ENCODE measurements at places on chromosomes 1 and 21. TPM values are rescaled to one million over a fixed set of nuclear protein-coding genes. Genes with fewer than 3 reads are reported as not detected.

The CELA3A gene
- not detected for total RNA-seq

The CASZ1 gene
- total RNA-seq = 3.4 TPM

The ADGRL4 gene
- total RNA-seq = 0.31 TPM

The ASAP3 gene
- total RNA-seq = 3.9 TPM

The TFF2 gene
- total RNA-seq = not detected

The SLC6A17 gene
- total RNA-seq = 0.06 TPM

The RGS8 gene
- total RNA-seq = 0.99 TPM

The COX20 gene
- total RNA-seq = 81.6 TPM

GRCh38 chr1:178101654-178102053 is 7.8 kb downstream of the RASAL2 start:
- H3K36me3 ChIP-seq = no peaks in the 10 kb centered on the region
- H3K27me3 ChIP-seq = no peaks in the 10 kb centered on the region
- no peak overlapping the region for H3K4me3 ChIP-seq
- no peak overlapping the region for H3K27ac ChIP-seq
- peaks cover 5% of the 10 kb centered on the region for H3K4me1 ChIP-seq

DNA sequence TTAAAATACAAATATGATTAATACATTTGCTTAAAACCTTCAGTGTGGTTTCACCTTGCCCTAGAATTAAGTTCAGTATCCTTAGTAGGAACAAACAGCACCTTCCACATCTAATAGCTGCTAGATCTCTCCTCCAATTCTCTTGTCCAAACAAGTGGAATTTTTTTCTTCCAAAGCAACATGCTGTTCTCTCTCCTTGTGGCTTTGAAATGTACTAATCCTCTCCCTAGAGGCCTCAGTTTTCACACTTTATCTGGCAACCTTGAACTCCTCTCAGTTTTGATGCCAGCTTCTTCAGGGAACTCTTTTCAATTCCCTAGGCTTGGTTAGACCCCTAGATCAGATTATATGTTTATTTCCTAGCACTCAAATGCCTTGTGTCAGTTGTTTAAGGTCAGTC is 87.0 kb downstream of the GLUL start:
- peaks cover 22% of the 10 kb centered on the region for H3K4me1 ChIP-seq
- no peak for DNase-seq
- no peaks in the 10 kb centered on the region for H3K36me3 ChIP-seq
- no peak overlapping the region for H3K4me3 ChIP-seq

GRCh38 chr1:158022554-158023312 is 29.3 kb downstream of the KIRREL1 start:
- peaks cover 77% of the 10 kb centered on the region for H3K4me1 ChIP-seq
- H3K27me3 ChIP-seq = no peaks in the 10 kb centered on the region
- H3K4me3 ChIP-seq = no peak overlapping the region
- no peaks in the 10 kb centered on the region for H3K36me3 ChIP-seq
- DNase-seq = no peak

DNA sequence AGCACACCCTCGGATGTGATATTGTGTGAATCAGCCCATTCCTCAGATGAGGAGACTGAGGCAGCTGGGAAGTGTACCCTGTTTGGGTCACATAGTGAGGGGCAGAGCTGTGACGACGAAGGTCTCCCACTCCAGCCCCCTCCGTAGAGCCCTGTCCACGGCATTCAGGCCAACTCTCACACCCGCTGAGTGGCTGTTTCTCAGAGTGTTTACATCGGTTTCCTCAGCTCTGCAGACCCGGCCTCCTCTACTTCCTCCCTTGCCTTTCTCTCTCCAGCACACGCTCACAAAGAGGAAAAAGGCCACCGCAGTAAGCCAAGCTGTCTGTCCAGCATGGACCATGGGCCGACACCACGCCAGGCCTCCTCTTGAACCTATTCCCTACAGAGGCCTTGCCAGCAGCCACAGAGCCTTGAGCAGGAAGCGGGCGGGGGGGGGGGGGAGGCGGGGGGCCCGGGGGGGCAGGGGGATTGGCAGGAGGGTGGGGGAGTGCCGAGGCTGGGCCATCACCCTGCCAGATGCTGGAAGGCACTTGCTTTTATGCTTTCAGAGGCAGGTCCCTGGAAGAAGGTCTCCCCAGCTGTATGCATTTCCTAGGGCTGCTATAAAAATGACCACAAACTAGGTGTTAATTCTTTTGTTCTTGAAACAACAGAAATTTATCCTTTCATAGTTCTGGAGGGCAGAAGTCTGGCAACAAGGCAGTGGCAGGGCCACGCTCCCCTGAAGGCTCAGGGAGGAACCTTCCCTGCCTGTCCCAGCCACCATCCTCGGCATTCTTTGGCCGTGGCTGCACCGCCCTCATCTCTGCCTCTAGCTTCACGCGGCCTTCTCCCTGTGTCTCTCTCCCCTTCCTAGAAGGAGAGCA is 178.4 kb downstream of the PSMG1 start:
- H3K4me3 ChIP-seq = no peak overlapping the region
- H3K27ac ChIP-seq = no peak overlapping the region
- H3K36me3 ChIP-seq = no peaks in the 10 kb centered on the region
- no peak for DNase-seq
- peaks cover 6% of the 10 kb centered on the region for H3K4me1 ChIP-seq
- H3K27me3 ChIP-seq = no peaks in the 10 kb centered on the region

GRCh38 chr1:235275223-235275622 is 52.8 kb downstream of the ARID4B start:
- DNase-seq = no peak
- H3K27me3 ChIP-seq = no peaks in the 10 kb centered on the region
- no peak overlapping the region for H3K4me3 ChIP-seq
- H3K4me1 ChIP-seq = peaks cover 15% of the 10 kb centered on the region
- no peaks in the 10 kb centered on the region for H3K36me3 ChIP-seq
- no peak overlapping the region for H3K27ac ChIP-seq

DNA sequence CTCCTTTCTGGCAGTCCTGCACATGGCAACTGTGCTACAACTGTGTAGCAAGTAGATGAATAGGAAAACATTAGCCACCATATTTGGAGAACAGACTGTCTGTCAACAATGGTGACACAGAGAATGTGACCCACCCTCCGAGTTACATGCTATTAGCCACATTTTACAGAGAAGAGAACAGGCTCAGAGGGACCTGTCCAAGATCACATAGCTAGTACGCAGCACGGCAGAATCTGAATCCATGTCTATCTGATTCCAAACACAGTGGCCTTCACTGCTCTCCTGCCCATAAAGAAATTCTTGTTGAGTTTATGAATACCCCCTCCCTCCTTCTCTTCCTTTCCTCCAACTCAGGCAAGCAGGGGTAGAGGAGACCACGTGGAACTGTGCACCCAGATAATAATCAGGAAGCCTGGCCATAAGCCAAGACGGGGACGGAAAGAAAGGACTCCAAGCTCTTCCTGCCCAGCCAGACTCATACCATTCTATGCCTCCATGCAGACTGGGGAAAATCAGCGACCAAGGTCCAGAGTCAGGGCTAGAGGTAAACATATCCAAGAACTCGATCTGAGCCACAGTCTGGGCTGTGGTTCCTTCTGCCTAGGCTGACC is 78.8 kb downstream of the TRABD2B start:
- no peaks in the 10 kb centered on the region for H3K27me3 ChIP-seq
- no peaks in the 10 kb centered on the region for H3K36me3 ChIP-seq
- no peak overlapping the region for H3K4me3 ChIP-seq
- DNase-seq = no peak

- DNase-seq = no peak
- no peaks in the 10 kb centered on the region for H3K4me1 ChIP-seq
- H3K4me3 ChIP-seq = no peak overlapping the region
- no peak overlapping the region for H3K27ac ChIP-seq
- H3K36me3 ChIP-seq = no peaks in the 10 kb centered on the region
- H3K27me3 ChIP-seq = no peaks in the 10 kb centered on the region
Observed at GRCh38 chr1:178733972-178734371, 8.9 kb downstream of the RALGPS2 start.

DNA sequence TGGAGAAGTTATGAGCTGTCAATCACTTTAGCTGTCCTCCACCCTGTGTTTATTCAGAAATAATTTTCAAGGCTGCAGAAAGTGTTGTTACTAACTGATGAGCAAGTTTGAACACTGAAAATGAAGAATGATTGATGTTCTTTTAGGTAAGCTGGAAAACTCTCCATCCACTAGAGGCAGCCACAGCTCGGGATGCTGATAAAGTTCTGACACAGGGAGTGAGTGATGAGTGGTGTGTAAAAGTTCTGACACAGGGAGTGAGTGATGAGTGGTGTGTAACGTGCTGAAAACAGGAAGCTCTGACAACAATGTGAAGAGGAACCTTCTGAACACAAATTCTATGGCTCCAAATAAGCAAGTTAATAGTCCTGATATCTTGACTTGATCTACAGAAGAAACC is 197.5 kb upstream of the PTBP2 start:
- no peaks in the 10 kb centered on the region for H3K27me3 ChIP-seq
- DNase-seq = no peak
- H3K27ac ChIP-seq = no peak overlapping the region
- H3K4me1 ChIP-seq = peaks cover 27% of the 10 kb centered on the region
- no peaks in the 10 kb centered on the region for H3K36me3 ChIP-seq

DNA sequence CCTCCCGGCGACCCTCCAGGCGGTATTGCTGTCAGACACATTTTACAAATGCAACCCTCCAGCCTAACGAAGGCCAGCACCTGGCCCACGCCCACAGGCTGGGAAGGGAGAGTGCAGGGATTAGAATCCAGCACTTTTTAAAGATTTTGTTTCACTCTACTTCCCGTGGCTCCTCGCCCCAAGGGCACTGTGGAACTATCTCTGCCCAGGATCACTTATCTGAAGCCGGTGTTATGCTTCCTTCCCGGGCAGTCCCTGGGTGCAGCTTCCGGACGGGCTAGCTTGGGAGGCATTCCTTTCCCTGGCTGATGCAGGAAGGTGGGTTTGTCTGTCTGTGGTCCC is 35.8 kb downstream of the CCN1 start:
- H3K27me3 ChIP-seq = no peaks in the 10 kb centered on the region
- H3K27ac ChIP-seq = no peak overlapping the region
- DNase-seq = no peak

GRCh38 chr1:869499-870244 is 54.1 kb upstream of the SAMD11 start:
- peak; percentile 84 for DNase-seq
- no peak overlapping the region for H3K27ac ChIP-seq
- H3K27me3 ChIP-seq = peaks cover 81% of the 10 kb centered on the region
- H3K36me3 ChIP-seq = no peaks in the 10 kb centered on the region
- no peak overlapping the region for H3K4me3 ChIP-seq

DNA sequence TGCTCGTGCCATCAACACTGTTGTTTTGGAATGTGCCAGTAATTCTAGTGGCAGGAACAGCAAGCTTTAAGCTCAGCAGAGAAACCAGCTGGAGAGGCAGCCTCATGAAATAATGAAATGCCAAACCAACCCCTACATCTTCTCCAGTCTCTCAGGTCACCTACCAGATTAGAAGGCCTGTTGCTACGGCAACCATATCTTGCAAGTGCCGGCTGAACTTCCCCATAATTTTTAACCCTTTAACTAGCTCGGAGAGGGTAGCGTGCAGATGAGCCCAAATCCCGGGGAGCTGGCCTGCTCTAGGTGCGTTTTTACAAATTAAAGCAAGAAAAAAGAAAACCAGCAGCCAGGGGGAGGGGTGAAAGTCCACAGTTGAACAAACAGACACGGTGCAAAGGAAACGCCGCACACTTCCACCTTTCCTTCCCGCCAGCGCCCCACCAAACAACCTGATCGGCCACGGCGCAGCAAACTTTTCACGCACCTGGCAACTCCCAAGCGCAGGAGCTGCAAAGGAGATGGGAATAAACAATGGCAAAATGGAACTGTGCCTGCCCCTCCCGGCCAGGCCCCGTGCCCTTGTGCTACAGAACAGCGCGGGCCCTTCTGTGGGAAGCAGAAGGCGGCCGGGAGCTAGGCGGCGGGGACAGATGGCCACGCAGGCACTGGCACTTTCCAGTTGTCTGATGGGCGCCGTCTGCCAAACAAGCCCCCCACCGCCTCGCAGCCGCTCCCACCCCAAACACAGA is 50.1 kb downstream of the SSBP3 start:
- DNase-seq = peak; percentile 66
- H3K4me1 ChIP-seq = peaks cover 51% of the 10 kb centered on the region
- H3K36me3 ChIP-seq = no peaks in the 10 kb centered on the region

- no peak for DNase-seq
- no peaks in the 10 kb centered on the region for H3K36me3 ChIP-seq
- H3K27ac ChIP-seq = no peak overlapping the region
- H3K27me3 ChIP-seq = no peaks in the 10 kb centered on the region
Observed at GRCh38 chr1:200184196-200184595, 156.7 kb downstream of the NR5A2 start.

GRCh38 chr1:25544819-25545218 is 1.4 kb downstream of the LDLRAP1 start:
- DNase-seq = no peak
- H3K36me3 ChIP-seq = no peaks in the 10 kb centered on the region
- no peak overlapping the region for H3K4me3 ChIP-seq
- no peak overlapping the region for H3K27ac ChIP-seq

DNA sequence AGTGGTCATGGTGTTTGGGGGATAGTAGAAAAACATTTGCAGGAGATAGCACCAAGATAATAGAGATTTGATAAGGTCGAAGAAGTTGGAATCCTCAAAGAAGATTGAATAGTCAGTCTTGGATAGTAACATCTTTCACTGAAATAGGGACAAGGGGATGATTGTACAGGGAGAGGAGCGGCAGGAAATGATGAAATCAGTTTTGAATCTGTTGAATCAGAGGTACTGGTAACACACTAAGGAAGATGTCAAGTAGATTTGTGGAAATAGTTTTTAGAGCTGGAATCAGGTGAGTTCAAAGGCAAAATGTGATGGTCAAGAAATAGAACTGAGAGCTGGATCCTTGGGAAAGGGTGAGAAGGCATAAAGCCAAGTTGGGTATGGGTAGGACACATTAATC is 26.5 kb downstream of the CAP1 start:
- peaks cover 6% of the 10 kb centered on the region for H3K36me3 ChIP-seq
- DNase-seq = no peak
- no peaks in the 10 kb centered on the region for H3K4me1 ChIP-seq
- H3K27me3 ChIP-seq = no peaks in the 10 kb centered on the region
- no peak overlapping the region for H3K27ac ChIP-seq

GRCh38 chr1:180674603-180675530 is 43.0 kb downstream of the XPR1 start:
- no peak overlapping the region for H3K4me3 ChIP-seq
- DNase-seq = no peak
- no peak overlapping the region for H3K27ac ChIP-seq
- no peaks in the 10 kb centered on the region for H3K27me3 ChIP-seq

- H3K27ac ChIP-seq = no peak overlapping the region
- H3K4me3 ChIP-seq = no peak overlapping the region
- H3K27me3 ChIP-seq = no peaks in the 10 kb centered on the region
- DNase-seq = no peak
- no peaks in the 10 kb centered on the region for H3K36me3 ChIP-seq
Observed at GRCh38 chr1:18881642-18882431, 20.5 kb downstream of the ALDH4A1 start.

GRCh38 chr1:153509729-153510354 is 25.9 kb downstream of the S100A6 start:
- H3K36me3 ChIP-seq = no peaks in the 10 kb centered on the region
- peaks cover 6% of the 10 kb centered on the region for H3K27me3 ChIP-seq
- no peak overlapping the region for H3K27ac ChIP-seq
- DNase-seq = peak; percentile 60
- no peak overlapping the region for H3K4me3 ChIP-seq
